ENCODE measurements at places on chromosomes 7 and 10.

GRCh38 chr7:27149842-27150567 is 2.4 kb downstream of the HOXA3 start:
- DNase-seq: no peak

DNA sequence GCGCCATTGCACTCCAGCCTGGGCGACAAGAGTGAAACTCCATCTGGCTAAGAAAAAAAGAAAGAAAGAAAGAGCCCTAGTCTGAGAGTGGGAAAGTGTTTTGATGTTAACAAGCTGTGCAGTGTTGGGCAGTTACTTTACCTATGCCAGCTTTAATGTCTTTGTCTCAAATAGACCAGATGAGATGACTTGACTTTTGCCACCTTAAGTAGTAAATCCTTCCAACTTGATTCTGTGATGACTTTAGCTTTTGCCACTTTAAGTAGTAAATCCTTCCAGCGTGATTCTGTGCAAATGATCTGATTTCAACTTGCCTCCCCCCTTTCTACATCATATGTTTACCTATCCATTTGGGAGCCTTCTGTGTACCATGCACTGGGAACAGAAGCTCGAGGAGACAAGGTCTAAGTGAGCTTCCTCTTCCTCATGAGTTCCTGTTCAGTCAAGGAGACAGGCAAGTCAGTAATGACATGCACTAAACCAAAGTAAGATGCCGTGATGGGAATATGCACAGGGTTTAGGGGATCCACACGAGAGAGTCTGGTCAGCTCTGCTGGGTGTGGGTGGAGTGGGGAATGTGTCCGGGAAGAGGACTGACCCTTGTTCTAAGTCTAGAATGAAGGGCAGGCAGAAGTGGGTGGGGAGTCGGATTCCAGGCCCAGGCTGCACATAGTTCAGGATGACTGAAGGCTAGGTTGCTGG is 17.2 kb downstream of the INPP5F start:
- no peak for DNase-seq

DNA sequence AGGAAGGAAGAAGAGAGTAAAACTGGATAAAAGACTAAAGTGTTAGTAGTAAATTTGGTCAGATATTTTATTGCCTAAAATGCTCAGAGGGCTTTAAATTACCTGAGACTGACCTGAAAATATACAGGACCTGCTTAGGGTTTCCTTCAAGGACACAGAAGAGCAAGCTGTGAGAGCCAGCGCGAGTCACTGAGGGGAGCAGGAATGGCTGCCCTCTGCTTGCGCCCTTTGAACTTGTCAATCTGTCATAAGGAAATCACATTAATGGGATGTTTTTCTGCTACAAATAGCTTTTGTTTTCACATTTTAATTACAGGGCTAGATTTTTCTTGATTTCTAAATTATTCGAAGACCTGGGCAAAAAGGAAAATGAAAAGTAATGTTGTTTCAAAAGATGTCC is 26.9 kb downstream of the DNAJB9 start:
- no peak for DNase-seq

DNA sequence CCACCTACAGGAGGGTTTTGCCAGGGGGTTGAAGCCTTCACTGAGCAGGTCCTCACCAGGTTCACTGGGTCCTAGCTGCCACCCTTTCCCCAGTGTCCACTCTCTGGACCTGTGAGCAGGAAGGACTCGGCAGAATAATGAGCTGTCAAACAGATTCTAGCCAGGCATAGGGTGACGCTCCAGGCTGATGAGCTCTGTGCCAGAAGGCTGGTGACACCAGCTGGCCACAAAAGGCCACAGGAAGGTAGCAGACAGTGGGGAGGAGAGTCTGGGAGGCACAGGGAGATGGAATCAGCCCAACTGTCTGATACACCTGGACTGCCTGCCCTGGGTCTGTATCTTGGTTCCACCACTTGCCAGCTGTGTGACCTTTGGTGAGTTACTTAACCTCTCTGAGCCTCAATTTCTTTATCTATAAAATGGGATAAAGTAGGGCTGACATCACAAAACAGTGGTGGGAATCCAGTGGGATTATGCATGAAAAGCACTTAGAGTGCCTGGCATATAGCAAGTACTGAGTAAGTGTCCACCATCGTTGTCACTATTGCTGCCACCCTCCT is 26.7 kb upstream of the NDST2 start:
- no peak for DNase-seq

DNA sequence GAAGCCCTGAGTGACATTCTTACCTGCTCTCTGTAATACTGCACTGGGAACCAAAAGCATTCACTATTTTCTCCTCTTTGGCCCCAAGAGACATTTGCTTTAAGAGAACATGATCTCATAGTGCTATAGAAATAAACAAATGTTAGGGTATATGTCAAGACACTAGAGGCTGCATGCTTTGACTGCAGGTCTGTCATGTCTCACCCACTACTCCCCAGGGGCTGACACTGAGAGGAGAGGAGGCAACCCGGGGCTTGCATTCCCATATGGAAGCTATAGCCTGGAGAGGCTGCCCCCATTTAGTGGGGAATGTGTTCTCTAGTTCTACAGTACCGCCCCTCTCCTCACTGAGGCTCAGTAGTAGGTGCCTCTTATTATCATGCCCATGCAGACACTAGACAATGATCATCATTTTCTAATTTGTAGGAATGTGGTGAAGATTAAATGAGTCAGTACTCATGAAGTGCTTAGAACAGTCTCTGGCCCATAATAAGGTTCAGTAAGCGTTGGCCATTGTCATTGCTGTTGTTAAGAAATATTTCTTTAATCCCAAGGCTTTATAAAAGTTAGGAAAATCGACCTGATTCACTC is 4.9 kb upstream of the SLF2 start:
- no peak for DNase-seq

DNA sequence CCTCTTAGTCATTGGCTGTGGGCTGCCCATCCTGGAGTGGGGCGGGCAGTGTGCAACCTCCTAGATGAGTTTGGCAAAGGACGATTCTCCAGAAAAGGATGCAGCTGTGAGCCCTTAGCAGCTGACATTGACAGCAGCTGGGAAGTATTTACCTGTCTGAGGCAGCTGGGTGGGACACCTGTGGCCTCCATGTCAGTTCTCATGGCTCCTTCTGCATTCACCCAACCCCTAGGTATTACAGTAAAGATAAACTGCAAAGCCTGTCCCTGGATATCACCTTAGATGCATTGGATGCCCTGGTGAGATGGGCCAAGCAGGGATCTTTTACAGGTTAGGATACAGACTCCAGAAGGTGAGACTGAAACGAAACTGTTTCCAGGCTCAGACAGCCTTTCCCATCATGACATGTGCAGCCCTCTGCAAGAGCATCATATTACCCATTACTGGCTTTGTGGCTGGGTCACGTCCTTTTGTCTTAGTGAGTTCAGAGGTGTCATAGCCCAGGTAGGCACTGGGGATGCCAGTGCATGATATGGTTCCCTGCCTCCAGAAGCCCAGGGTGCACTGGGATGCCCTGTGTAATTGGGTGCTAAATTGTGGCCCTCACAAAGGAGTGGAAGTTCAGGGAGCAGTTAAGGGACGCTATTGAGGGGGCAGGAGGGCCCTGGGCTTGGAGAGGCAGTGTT is 28.9 kb downstream of the MINDY4 start:
- DNase-seq: no peak

GRCh38 chr10:114087655-114088054 is 44.0 kb downstream of the ADRB1 start:
- DNase-seq: no peak

DNA sequence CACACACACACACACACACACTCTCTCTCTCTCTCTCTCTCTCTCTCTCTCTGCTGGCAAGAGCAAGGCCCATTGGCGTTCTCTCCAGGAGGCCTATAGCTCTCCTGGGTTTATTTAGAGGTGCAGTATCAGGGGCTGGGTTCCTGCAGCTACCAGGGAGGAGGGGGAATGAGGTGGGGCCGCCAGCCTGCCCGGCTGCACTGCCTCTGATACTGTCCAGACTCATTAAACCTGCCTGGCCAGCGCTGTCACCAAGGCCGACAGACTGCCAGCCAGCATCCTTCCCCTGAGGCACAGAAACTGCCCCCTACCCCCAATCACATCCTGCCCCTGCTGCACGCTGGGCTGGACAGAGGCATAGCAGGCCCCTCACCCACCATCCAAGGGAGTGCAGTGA is 4.3 kb downstream of the PRRT4 start:
- no peak for DNase-seq

GRCh38 chr7:30567081-30567480 is 27.6 kb upstream of the GARS1 start:
- DNase-seq: no peak

GRCh38 chr10:107807836-107808235 is 643.3 kb upstream of the SORCS1 start:
- no peak for DNase-seq

GRCh38 chr7:43290978-43291377 is 178.5 kb downstream of the HECW1 start:
- no peak for DNase-seq

DNA sequence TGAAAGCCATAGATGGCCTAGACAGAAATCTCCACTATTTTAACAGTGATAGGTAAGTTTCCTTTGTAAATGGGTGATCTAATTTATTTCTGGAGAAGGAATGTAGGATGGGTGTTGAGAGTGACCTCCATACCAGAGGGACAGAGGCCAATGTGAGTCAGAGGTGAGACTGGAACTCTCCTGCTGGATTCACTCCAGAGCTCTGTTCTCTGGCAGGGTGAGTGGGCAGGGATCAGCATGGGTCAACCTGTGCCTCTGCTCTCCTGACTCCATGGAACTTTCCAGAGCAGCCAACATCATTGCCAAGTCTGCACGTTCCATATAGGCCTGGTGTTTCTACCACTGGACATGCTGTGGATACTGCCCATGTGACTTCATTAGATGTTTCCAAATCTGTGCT is 11.4 kb downstream of the AKR1C3 start:
- DNase-seq: no peak

GRCh38 chr10:73991884-73992245 is 6.1 kb upstream of the VCL start:
- peak; percentile 59 for DNase-seq

DNA sequence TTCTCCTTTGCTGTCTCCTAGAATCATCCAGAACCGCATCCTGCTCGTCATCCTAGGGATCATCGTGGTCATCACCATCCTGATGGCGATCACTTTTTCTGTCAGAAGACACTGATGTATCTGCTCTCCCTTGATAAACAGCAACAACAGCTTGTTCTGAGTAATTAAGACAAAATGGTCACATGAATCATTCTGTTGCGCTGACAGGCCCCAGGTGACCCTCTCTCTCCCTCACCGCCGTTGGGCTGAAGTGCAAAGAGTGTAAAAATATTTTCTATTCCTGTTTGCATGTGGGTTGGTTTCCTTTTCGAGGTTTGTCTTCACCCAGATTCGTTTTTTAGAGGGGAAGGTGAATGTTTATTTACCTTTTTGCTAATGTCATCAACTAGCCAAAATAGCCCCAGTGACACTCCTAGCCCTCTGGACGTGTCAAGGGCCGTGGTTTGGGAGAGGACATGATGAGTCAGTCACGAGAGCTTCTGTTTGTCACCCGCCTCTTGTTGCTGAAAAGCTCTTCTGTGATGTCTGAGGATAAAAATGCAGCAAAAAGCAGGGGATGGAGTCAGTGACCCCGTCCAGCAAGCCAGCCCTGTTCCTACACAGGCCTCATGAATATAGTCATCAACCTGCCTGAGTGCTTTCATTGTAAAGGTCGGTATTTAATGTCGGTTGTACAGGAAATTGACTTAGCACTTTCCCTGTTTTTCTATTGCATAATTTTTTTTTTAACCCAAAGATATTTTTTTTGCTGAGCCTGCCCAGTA is 134.6 kb upstream of the TCF7L2 start:
- no peak for DNase-seq

DNA sequence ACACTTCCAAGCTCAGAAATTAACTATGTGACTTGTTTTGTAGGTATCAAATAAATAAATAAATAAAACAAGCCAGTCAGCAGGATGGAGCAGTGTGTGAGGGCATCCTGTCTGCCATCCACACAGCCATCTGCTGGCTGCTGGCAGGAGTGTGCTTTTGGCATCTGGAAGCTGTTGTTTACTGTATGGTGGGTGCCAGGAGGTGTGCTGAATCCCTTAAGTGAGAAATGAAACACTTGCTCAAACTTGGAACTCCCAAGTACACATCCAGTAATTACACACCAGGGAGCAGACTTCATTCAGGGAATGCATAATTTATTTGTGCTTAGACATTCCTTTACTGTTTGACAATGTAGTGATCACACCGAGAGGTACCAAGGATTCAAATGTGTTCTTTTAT is 16.9 kb upstream of the TAX1BP1 start:
- no peak for DNase-seq

GRCh38 chr7:29806208-29806994 is at the start of gene WIPF3:
TSS of gene WIPF3 (plus strand) at chr7:29806508. CDS start at chr7:29834725, 28,217 bp downstream.
- DNase-seq: no peak

GRCh38 chr10:101122270-101123084 is 8.6 kb upstream of the TLX1 start:
- DNase-seq: no peak

GRCh38 chr10:24467605-24468004 is 256.1 kb downstream of the ARHGAP21 start:
- DNase-seq: no peak

GRCh38 chr7:99737726-99738125 is 2.7 kb upstream of the CYP3A7 start:
- no peak for DNase-seq

DNA sequence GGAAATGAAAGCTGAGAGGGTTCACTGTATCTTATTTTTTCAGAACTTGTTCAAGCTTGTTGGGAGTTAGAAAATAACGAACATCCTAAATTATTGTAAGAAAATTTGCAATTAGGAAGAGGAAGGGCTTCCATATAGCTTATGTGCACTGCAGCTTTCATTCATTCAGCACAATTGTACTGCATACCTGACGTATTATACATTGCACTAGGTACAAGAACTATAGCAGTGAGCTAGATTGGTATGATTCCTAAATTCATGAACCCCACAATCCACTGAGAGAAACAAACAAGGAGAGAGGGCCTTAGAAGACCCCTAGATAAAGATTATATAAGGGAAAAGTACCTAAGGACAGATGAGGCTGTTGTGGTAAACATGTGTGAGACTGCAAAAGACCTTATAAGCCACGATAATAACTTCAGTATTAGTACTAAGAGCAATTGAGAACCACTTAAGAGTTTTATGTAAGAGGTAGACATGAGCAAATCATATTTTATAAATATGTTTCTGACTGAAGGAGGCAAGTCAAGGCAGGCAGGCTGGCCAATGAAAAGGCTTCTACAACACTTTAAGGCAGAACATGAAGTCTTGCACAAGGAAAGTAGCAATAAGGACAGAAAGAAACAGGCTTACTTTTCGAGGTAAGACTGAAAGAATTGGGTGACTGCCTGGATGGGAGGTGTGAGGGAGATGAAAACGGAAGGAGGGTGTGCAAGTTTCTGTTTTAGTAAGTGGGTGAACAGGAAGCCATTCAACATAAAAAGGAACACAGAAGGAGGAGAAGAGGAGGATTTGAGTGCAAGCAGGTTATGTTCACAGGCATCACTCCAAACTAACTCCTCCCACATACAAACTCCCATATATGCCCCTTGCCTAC is 77.9 kb upstream of the LRRN3 start:
- peak; percentile 30 for DNase-seq

DNA sequence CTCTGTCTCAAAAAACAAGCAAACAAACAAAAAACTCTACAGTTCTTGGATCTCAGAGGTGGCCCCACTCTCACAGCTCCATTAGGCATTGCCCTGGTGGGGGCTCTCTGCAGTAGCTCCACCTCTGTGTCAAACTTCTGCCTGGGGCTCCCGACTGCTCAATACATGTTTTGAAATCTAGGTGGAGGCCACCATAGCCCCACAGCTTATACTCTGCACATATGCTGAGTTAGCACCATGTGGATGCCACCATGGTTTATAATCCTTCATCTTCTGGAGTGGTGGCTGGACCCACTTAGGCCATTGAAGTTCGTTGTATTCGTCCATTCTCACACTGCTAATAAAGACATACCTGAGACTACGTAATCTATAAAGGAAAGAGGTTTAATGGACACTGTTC is 78.4 kb downstream of the SEPTIN14 start:
- DNase-seq: no peak

GRCh38 chr7:100166970-100167911 is 1.2 kb downstream of the GAL3ST4 start:
- DNase-seq: no peak

Data from stimulated activated CD4-positive, alpha-beta T cell treated with anti-CD3 and anti-CD28 coated beads, Interleukin-1b, Interleukin-23, amount 100 ng/mL, for 48 hours (primary cell).